Activated T-cell treated with anti-CD3 and anti-CD28 coated beads, Interleukin-2, amount 50 U/mL, for 4 hours (primary cell): ENCODE measurements at places on chromosomes 16 and 17.

GRCh38 chr16:85872734-85873133, 26.2 kb upstream of the IRF8 start:
- no peak for DNase-seq

- no peak for DNase-seq
Measured at GRCh38 chr16:10086620-10087019, 95.6 kb downstream of the GRIN2A start.

DNA sequence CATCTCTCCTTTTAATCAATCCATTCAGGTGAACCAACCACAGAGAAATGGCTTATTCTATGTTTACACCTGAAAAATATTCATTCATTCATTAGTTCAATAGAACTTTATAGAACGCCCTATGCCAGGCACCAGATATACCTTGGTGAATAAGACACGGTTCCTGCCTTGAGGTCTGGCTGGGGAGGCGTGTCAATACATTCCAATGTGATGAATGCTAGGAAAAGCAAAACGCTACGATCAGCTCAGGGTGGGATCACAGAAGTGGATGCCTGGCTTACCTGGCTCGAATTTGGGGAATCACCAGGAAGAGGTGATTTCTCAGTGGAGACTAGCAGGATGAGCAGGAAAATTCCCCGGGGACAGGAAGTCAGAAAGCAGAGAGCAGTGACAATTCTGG, 17.5 kb upstream of the WFIKKN2 start:
- DNase-seq = no peak

DNA sequence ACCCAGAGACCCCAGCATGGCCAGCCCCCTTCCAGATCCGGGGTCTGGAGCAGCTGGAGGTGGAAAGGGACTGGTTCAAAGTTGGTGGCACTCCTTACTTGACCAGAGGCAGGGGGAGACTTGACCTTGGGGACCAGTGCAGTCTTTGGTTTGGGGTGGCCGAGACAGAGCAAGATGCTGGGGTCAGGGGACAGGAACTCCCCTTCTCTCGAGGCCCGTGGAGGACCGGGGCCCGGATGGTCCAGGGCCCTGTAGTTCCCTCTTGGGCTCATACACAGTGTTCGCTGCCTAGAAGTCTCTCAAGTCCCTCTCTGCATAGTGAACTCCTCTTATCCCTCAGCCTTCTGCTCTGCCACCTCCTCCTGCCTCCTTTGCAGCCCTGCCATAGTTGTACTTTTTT, 601 bp upstream of the PRSS33 start:
- DNase-seq = no peak

- no peak for DNase-seq
Measured at GRCh38 chr16:70416748-70417616, 21.9 kb downstream of the ST3GAL2 start.

DNA sequence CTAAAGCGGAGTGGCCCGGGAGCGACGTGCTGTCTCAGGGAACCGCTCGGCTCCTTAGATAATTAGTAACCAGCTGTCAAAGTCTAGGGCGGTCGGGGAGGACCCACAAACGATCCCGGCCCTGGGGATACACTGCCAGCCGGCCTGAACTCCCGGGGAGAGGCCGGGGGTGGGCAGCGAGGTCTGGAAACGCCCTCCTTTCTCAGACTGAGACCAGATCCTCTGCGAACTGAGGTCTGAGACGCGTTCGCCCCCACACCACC, 1.3 kb downstream of the HNF1B start:
- DNase-seq = no peak

DNA sequence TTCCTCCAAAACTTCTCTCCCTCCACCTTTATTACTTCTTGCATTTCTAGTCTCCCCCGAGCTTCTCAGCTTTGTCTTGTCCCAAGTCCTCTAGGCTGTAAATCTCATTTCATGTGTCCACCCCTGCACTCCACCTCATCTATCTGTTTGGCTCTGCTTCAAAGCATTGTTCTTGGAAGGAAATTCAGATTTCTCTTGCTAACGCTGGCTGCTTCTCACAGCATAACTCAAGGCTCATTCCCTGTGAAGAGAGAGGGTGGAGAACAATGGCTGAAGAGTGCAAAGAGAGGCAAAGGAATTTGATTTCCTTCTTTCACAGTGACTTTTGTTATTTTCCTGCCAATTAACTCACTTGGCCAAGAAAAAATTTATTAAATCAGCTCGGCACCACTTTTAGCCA, 476.5 kb downstream of the TMEM114 start:
- DNase-seq = no peak

- no peak for DNase-seq
Measured at GRCh38 chr16:27311448-27311830, 2.3 kb upstream of the IL4R start.

- no peak for DNase-seq
Measured at GRCh38 chr17:66920435-66920834, 44.1 kb upstream of the CACNG4 start.

DNA sequence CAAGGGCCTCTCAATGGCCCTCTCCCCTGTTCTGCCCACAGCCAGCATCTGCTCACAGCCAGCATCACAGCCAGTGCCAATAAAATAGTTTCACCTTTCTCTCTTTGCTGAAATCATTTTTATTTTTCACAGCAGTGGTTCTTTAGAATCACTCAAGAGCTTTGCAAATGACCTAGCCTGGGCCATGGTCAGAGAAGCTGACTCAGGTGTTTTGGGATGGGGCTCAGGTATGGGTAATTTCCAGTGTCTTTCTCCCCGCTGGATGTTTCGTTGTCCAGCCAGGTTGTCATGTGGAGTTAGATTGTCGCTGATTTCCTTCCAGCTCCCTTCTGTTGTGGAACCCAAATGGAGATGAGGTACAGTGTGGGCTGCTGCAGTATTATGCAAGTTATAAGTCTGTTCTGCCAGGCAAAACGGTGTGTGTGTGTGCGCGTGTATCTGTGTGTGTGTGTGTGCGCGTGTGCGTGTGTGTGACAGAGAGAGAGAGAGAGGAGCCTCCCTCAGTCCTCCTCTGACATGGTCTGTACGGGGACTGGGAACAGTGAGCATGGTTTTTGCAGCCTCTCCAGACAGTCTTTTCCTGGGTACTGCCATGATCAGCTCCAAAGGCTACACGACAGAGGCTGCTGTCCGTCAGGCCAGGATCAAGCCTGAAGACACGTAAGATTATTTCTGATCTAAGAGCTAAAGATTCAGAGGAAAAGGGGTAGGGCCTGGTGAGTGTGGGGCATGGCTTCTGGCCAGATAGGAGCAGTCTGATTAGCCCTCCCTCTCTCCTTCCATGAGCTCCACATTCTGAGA, 1.4 kb upstream of the PMP22 start:
- no peak for DNase-seq

GRCh38 chr17:7024402-7024785, 1.5 kb downstream of the BCL6B start:
- DNase-seq = no peak

DNA sequence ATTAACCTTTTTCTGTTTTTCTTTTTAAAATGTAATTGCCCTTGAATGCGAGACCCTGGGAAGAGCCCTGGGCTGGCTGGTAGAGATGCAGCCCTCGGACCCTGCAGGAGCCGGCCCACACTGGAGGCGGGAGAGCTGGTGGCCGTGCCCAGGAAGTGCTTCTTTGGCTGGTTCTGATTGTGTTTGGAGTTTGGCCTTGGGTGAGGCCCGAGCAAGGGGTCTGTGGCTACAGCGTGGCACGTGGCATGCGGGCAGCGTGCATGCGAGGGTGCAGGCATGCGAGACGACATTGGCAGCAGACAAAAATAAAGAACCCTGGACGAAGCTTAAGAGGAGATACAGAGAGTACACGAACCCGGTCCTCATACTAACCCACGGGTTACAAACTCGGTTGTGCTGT, 49.7 kb downstream of the PRMT7 start:
- DNase-seq = no peak

GRCh38 chr17:3157218-3157617, 29.9 kb upstream of the OR1G1 start:
- DNase-seq = no peak

- no peak for DNase-seq
Measured at GRCh38 chr16:48517493-48517892, 92.5 kb downstream of the N4BP1 start.

GRCh38 chr16:28609631-28610594, at the start of gene SULT1A1:
Gene SULT1A1, minus strand, starts transcription at chr16:28610044. Its CDS starts 1,189 bp downstream, at chr16:28608855.
- no peak for DNase-seq

GRCh38 chr17:51848451-51848850, 310.1 kb downstream of the CA10 start:
- no peak for DNase-seq

DNA sequence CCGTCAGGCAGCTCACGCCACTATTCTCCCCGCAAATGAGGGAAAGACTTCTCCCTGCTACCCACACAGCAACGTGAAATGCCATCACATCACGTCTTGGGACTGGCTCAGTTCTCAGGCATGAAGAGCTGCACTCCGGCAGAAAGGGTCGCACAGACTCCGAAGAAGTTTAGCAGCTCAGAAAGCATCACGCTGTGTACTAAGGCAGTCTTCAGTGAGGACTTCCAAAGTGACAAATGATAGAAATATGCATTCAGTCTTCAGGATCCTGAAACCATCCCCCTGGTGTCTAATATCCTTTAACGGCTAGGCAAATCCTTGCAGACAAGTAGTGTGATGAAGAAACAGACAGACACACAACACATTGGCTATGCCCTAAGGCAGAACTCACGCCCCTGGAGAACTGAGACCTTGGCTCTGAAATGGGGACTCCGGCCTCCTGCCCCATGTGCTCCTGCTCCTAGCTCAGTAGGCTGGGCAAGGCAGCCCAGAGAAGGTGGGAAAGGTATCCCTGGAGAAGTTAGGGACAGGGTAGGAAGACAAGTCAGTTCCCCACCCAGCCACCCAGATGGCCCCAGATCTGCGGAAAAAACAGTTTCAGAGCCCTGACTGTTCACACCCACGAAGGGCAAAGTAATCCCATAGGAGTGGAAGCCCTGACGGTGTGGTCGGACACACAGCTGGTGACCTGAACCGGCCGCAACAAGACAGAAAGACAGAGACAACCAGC, 1.6 kb downstream of the XYLT1 start:
- DNase-seq = no peak

GRCh38 chr16:58940609-58941008, 206.5 kb upstream of the GOT2 start:
- DNase-seq = no peak

DNA sequence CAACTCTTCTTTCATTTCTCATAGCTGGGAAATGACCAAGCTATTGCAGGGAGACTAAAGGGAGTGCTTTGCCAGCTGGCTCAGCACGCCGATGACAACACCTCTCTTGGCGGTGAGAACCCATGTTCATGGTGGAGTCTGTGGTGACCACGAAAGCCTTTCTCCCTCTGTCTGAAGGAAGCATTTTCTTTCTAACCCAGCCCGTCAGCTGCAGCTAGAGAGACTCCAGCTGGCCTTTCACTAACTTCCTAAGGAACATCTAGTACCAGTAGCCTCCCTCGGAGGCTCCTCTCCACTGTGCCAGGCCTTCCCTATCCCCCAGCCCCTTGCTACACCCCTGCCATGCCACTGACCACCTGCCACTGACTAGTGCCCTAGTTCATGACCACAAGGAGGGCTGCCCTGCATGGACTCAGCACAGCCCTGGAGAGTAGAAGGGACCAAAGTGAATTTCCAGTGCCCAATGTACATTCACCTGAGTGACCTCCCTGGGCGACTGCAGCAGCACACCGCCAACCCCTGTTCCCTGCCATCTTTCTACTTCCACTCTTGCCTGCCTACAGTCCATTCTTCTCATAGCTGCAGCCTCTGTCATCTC, 81.3 kb downstream of the CBLN1 start:
- DNase-seq = no peak

DNA sequence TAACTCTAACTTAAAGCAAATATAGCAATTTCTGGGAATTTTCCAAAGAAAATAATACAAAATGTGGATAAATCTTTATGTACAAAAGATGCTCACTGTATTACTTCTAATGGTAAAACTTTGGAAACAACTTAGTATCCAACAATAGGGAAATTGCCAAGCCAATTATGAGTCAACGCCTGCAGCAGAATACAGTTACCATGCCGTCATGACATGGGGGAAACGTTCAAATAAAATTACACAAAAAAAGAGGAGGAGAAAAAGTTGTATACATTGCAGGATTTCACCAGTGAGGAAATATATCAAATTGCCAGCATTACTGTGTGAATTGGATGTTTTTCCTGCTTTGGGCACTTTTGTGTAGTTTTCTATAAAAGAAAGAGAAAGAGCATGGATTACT, 469.6 kb downstream of the SOX9 start:
- no peak for DNase-seq

DNA sequence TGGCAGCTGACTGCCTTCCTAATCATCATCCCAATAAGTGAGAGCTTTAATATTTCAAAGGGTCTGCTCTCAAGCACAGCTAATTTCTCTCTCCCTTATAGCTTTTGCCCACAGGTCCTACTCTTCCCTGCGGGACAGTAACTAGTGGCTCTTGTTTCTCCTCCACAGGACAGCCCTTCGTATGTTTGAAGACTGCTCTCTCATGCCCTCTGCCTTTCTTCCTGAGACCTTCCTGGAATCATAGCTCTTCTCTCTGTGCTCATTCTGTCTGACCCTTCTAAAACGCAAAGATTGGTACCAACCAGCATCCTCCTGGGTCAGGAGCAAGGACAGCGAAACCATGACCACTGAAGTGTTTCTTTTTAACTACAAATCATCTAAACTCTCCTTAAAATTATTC, 168.9 kb downstream of the GRIN2A start:
- no peak for DNase-seq

DNA sequence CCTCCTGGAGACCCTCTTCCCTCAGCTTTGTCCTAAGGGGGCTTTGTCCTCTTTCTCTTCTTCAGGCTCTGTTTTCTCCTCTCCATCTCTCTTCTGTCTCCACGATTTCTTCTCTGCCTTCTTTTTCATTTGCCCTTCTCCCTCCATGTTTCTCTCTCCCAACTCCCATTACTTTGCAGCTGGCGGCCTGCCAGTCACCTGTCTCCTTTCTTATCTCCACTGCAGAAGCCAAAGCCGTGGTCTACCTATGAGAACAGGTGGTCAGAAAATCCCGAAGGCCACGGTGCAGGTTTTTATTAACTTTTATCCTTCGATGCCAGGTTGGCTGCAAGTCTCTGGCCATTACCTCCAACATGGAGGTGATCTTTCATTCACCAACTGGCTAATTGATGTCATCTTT, 45.1 kb downstream of the FZD2 start:
- no peak for DNase-seq

GRCh38 chr17:69743091-69743490, 328.6 kb downstream of the MAP2K6 start:
- no peak for DNase-seq

DNA sequence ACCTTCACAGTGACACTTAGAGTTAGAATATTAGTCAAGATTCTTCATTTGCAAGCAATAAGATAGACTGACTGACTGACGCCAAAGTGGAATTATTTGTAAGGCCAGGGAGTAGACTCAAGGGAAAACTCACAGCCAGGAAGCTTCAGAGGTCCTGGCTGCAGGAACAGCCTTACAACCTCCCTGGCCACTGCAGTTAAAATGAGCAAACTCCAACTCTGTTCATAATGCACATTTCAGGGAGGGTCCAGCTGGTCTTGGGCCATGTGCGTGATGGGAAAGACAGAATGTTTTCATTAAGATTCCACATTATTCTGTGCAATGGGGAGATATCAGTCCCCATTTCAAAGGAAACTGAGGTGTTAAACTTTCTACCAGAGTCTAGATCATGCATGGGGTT, 9.9 kb downstream of the CAPNS2 start:
- DNase-seq = no peak

- DNase-seq = no peak
Measured at GRCh38 chr17:70013911-70014310, 61.1 kb upstream of the KCNJ16 start.

- no peak for DNase-seq
Measured at GRCh38 chr16:68470461-68471150, 22.3 kb upstream of the SMPD3 start.
